ENCODE measurements at places on chromosomes 12 and 14. TPM values are rescaled to one million over a fixed set of nuclear protein-coding genes. Genes with fewer than 3 reads are reported as not detected.

Gene HOXC10
- total RNA-seq = not detected

DNA sequence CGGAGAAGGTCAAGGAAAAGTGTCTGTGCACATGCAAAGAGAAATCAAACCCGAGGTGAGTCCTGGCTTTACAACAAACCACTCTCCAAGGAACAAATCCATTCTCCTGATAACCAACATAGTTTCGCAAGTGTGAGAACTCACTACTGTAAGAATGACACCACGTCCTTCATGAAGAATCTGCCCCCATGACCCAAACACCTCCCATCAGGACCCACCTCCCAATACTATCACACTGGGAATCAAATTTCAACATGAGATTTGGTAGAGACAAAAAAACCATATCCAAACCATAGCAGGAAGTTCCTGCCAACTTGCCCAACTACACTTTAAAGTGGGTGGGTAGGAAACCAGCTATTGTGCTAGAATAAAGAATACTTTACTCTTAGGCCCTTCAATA, 2.4 kb upstream of the ERC1 start:
- no peaks in the 10 kb centered on the region for H3K4me1 ChIP-seq
- DNase-seq = no peak
- H3K27ac ChIP-seq = peak overlapping the region; percentile 95

- no peaks in the 10 kb centered on the region for H3K27me3 ChIP-seq
- no peak overlapping the region for H3K27ac ChIP-seq
- no peak for DNase-seq
- H3K4me1 ChIP-seq = no peaks in the 10 kb centered on the region
- H3K4me3 ChIP-seq = no peak overlapping the region
Observed at GRCh38 chr12:4768341-4768740, 48.1 kb downstream of the GALNT8 start.

Gene ERBB3
- total RNA-seq = 3.2 TPM

- H3K4me3 ChIP-seq = no peak overlapping the region
- H3K36me3 ChIP-seq = peaks cover 15% of the 10 kb centered on the region
- no peaks in the 10 kb centered on the region for H3K27me3 ChIP-seq
Observed at GRCh38 chr12:9699269-9699897, 29.9 kb downstream of the CLEC2D start.

- no peaks in the 10 kb centered on the region for H3K36me3 ChIP-seq
- no peak overlapping the region for H3K27ac ChIP-seq
- DNase-seq = peak; percentile 36
- H3K4me1 ChIP-seq = no peaks in the 10 kb centered on the region
- H3K27me3 ChIP-seq = no peaks in the 10 kb centered on the region
- H3K4me3 ChIP-seq = no peak overlapping the region
Observed at GRCh38 chr12:131194166-131194565, 240.5 kb downstream of the ADGRD1 start.

- H3K4me3 ChIP-seq = peak overlapping the region; percentile 48
- no peak for DNase-seq
- H3K27me3 ChIP-seq = no peaks in the 10 kb centered on the region
Observed at GRCh38 chr12:6118891-6119568, 5.4 kb downstream of the VWF start.

DNA sequence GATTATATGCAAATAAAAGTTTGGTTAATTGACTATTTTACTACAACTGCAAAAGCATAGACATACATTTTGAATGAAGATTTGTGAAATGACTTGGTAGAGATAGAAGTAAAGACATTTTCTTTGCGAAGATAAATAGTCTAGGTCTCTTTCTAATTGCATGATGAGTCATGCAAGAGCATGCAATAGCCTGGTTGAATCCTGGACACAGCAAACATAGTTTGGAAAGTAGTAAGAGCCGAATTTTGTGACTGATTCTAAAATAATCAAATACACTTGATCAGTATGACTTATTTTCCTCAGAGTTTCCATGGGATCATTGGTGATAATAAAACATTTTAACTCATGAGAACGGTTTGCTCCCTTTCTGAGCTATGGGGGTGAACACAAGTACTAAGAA, 27.7 kb upstream of the CAND1 start:
- no peak overlapping the region for H3K27ac ChIP-seq
- H3K36me3 ChIP-seq = no peaks in the 10 kb centered on the region
- no peak for DNase-seq
- H3K27me3 ChIP-seq = no peaks in the 10 kb centered on the region

DNA sequence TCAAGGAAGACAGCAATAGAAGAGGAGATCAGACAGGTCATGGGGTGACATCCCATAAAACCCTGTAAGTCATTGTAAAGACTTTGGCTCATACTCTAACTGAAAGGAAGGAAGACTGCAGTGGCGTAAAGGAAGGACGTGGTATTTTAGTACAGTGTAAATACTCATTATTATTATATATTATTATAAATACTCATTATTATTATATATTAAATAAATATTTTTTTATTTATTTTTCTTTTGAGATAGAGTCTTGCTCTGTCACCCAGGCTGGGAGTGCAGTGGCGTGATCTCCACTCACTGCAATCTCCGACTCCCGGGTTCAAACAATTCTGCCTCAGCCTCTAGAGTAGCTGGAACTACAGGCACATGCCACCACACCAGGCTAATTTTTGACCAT, 15.1 kb upstream of the LRP10 start:
- H3K4me1 ChIP-seq = peaks cover 16% of the 10 kb centered on the region
- H3K27me3 ChIP-seq = no peaks in the 10 kb centered on the region
- no peak for DNase-seq
- H3K4me3 ChIP-seq = no peak overlapping the region

Measured in right atrium auricular region (tissue), 2 donors.